ENCODE measurements at places on chromosomes 5 and 9.

GRCh38 chr5:163887854-163888253 lies 382.4 kb downstream of the MAT2B start:
- DNase-seq = no peak

DNA sequence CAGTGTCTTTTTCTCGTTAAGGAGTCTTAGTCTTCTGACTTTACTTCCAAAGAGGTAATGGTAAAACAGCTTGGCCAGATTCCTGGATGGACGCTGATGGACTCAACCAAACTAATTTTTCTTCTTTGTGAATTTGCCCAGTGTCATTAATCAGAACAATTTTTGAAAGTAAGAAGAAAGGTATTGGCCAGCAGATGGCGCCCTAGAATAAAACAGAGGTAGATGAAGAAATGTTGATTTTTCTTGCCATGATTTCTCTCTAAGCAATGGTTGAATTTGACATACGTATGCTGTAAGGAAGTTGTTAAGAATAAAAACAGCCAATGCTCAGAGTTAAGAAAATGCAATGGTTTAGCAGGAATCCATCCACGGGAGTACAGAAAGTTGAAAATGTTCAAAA lies 500.0 kb downstream of the DIRAS2 start:
- peak; percentile 50 for DNase-seq

DNA sequence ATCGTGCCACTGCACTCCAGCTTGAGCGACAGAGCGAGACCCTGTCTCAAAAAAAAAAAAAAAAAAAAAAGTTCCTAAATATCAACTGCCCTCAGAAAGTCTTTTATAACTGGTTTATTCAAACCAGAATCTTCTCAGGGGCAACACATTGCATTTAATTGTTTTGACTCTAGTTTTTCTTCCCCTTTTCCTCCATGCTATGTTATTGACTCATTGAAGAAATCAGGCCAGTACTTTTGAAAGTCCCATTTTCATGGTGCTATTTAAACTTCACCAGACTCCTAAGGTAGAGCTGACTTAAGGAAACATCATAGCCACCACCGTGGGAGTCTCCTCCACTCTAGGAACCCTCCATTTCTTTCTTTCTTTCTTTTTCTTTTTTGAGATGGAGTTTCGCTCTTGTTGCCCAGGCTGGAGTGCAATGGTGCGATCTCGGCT lies 83.1 kb upstream of the IL6ST start:
- no peak for DNase-seq

- DNase-seq = no peak
Measured at GRCh38 chr5:131366428-131366827, 102.6 kb downstream of the CDC42SE2 start.

DNA sequence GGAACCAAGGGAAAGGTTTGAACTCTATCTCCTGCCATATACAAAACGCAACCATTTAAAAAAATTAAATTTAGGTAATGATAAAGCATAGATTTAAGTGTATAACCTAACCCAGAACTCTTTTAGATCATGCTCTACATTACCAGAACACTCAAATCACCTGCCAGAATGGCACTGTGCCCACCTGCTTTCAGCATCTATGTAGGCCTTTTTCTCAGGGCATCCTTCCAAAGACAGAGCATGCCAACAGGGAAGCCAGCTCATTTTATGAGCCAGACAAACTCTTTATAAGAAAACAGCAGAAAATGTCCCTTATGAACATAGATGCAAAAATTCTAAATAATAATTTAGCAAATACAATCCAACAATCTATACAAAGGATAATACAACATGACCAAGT lies 47.9 kb upstream of the SMAD5 start:
- DNase-seq = no peak

- DNase-seq = no peak
Measured at GRCh38 chr9:121815084-121815483, 163.7 kb downstream of the DAB2IP start.

GRCh38 chr5:74693191-74693590 lies 8.2 kb downstream of the HEXB start:
- DNase-seq = no peak

- DNase-seq = no peak
Measured at GRCh38 chr9:115362640-115363039, 244.7 kb upstream of the TNC start.

GRCh38 chr9:132141344-132141947 lies 20.4 kb upstream of the NTNG2 start:
- DNase-seq = no peak

- no peak for DNase-seq
Measured at GRCh38 chr5:76874088-76874581, 24.3 kb downstream of the S100Z start.
